ENCODE measurements at places on chromosomes 11 and 22.

DNA sequence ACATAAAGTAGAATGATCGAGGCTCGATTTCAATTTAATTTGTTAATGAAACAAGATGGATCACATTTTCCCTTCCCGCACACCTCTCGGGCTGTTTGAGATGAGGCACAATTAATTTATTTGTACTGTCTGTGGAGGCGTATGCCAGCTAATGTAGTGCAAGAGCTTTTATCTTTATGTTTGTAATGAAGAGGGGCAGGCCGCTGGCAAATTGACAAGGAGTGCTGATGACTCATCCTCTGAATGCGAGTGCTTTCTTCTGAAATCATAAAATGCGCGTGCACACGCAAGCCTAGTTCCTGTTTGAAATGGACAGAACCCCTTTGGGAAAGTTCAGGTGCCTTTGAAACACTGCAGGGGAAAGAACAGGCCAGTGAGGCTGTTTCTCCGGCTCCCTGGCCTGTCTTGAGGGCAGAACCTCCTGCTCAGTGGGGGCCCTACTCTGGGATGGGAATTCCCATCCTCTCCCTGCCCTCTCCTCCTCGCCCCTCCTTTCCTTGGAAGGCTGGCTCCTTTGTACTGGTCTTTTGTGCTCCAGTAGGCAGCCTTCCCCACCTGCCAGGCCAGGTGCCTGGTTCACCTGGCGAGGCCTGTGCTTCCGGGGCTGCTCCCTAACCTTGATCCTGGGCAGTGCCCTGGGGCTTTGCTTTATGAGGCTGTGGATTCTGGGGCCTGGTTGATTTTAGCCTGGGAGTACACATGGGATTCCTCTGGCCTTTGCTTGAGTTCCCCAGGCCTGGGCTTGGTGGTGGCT, 50.3 kb downstream of the TEAD1 start:
- peak; percentile 98 for DNase-seq

DNA sequence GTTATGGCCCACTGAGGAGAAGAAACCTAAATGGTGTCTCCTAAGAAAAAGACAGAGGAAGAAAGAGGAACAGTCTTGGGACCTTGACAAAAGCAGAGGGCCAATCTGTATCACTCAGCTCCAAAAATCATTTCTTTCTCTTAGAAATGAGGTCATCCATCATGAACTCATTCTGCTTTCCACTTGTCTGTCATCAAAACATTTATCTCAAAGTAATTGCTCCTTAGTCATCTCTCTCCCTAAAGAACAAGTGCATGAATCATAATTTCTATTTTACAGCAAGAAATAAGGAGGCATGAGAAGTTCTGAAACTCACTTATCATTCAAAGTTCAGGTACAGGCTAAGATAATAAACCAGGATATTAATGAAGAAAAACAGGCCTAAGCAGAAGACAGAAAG, 375.6 kb downstream of the KCNA4 start:
- DNase-seq = no peak

DNA sequence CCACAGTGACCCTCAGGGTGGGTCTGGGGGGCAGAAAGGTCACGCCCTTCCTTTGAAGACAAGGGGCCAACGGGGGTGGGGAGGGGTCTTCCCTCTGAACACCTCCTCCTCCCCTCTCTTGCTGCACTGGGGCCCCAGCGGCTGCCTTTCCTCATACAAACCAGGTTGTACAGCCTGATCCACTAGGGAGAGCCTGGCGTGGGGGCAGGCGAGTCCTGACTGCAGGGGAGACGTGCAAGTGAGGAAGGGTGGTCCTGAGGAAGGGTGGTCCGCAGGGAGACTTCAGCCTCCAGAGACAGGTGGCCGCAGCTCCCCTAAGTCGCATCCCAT, 43.6 kb upstream of the LINC01488 start:
- DNase-seq = no peak

- no peak for DNase-seq
Measured at GRCh38 chr11:60396382-60396781, at the start of gene MS4A14. Gene MS4A14 (plus strand): TSS chr11:60396459. CDS start chr11:60396579, 120 bp downstream.

DNA sequence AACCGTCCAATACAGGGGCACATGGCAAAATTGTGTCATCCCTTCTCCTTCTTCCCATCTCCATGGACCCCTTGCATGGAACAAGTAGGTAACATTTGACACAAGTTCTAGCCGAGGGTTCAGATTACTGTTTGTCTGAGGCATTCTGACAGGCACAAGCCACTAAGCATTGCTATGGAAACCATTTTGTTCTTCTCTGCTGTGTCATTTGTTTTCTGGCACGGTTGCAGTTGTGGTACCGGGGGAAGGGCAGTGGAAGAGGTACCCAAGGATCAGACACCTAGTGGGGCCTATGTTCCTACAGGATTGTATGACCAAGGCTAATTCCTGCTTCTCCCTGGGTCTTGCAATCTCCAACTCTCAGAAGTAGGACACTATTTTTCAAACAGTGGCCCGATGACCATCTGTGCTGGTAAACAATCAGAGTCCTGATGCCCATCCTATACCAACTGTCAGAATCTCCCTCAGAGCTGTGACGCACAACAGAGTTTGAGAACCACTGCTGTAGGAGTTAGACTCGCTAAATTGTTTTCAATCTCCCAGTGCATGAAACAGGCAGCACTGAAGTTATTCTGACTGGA, 69.3 kb downstream of the KCNC1 start:
- no peak for DNase-seq

DNA sequence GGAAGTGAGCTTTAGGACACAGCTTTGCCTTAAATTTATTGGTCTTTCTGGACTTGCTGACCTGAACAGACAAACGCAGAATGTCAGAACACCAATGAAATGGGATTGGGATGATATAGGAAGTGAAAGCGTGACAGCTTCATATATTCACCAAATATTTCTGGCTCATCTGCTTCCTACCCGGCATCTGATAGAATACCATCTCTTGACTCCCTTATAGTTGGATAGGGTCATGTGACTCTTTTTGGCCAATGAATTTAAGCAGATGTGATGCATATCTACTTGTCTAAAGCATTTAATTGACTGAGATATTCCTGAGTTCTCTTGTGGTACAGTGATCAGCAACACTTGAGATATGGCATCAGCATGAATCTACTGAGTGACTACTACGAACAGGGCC, 2.5 kb upstream of the CAPRIN1 start:
- no peak for DNase-seq

- DNase-seq = peak; percentile 29
Measured at GRCh38 chr11:61964058-61964665, 3.3 kb downstream of the FTH1 start.

DNA sequence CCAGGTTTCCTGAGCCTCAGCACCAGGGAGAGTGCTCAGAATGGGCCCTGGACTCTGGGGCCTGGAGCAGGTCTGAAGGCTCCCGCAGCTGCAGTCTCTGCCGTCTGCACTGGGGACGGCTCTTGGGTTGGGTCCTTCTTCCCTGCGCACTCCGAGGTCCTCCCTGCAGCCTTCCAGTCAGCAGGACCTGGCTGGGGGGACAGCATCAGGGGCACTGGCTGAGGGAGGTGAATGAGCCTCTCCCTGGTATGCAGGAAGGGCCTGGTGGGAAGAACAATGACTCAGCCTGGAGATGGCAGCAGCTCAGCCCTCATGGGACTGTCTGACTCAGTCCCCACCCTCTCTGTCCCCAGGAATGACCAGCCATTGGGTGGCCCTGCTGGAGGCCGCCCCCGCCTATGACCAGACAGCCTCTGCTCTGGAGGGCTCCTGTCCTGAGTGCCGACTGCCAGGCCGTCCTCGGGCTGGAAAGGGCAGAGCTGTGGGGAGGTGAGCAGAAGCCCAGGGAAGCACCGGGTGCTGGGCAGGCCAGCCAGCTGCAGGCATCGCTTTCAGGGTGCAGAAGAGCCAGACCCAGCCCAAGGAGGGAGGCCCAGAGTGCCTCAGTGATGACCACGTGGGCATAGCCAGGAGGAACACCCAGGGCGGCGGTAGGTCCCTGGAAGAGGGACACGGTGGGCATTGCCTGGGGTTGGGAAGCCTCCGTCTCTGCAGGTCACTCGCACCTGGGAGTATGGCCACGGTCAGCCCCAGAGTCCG, 455.0 kb downstream of the BRD1 start:
- DNase-seq = peak; percentile 90

DNA sequence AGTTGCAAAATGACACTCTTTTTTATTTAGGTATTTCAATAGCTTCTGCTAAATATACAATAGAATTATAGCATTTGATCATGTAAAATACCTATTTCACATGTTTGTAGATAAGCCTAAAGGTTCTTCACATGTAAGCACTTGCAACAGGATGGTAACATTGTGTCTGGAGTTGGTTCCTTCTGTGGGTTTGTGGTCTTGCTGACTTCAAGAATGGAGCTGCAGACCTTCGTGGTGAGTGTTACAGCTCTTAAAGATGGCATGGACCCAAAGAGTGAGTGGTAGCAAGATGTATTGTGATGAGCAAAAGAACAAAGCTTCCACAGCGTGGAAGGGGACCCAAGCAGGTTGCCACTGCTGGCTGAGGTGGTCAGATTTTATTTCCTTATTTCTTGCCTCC, 246.4 kb upstream of the PDGFD start:
- no peak for DNase-seq

DNA sequence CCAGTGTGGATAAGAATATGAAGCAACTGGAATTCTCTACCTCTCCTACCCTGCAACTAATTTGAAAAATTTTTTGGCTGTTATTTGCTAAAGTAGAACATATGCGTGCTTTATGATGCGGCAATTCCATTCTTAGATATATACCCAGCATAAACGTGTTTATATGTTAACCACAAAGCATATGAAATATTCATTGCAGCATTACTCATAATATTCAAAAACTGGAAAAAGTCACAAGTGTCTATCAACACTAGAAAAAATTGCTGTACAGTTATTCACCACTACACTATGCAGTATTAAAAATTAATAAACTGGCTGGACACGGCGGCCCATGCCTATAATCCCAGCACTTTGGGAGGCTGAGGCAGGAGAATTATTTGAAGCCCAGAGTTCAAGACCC, 226.4 kb downstream of the LUZP2 start:
- DNase-seq = no peak

DNA sequence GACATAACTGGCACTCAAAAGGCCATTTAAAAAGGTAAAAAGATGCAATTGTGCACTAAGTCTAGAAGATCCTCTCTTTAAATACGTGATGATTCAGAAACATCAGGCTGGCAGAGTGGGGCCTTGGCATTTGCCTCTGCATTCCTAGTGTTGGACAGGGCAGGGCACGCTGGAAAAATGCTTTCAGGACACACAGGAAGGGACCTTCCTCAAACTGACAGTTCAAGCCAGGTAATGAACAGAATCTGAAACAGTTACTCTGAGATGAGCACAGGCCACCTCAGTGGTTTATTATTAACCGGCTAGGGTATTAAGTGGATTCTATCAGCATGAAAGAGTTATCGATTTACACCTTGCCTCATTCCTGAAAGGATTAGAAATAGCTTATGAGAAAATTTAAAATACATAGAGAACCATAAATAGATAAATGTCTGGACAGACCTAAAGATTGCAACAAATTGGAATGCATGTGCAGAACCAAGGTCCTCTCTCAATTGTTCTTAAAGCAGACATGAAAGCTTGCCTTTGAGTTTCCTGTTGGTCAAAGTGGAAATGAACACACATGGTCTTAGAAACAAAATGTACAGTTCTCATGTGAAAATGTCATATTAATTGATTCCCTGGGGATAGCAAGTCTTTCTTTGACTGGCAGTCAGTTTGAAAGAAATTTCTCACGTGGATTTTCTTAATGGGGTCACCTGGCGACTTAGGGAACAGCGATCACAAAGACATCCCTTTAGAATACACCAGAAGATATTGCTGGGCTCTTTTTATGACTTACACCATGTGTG, 21.5 kb upstream of the CSNK2A3 start:
- no peak for DNase-seq

DNA sequence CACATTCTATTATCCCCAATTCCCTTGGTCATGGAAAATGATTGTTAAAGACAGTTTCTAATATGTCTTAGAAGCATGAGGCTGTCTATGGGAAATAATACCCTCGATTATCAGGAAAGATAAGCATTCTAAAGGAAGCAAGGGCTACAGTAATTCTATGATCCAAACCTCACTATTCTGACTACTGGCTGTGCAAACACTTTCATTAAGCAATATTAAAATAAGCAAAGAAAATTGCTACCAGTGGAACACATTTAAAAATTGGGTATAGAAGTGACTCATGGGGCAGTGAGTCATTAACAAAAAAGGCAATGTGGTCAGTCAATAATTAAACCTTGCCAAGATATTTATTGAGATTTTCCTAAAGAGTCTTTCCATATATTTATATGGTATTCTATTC, 1415.2 kb upstream of the TENM4 start:
- DNase-seq = peak; percentile 51

DNA sequence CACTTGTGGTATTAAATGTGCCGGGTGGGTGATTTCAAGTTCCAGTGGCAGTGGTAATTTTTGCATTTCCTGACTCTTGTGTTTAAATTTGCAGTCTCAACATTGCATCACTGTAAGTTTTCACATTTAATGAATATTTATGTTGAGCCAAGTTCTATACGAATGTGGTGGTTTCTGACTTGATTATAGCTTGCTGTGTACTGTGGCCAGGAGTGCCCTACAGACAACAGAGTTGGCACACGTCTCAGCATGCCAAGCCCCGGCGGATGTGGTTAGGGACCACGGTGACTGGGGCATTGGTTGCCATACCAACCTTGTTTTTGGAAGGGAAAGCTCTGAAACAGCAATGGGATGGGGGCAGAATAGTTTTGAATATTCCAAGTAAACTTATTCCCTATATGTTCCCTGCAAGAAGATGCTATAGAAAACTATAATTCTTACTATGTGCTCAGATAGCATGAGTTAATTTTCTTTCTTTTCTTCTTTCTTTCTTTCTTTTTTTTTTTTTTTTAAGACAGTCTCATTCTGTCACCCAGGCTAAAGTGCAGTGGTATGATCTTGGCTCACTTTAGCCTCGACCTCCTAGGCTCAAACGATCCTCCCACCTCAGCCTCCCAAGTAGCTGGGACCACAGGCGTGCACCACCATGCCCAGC, 16.0 kb downstream of the ZNRF3 start:
- peak; percentile 41 for DNase-seq

GRCh38 chr11:48148749-48149148, 67.9 kb upstream of the OR4B1 start:
- no peak for DNase-seq

GRCh38 chr11:119479685-119480275, 56.8 kb upstream of the THY1 start:
- DNase-seq = no peak

DNA sequence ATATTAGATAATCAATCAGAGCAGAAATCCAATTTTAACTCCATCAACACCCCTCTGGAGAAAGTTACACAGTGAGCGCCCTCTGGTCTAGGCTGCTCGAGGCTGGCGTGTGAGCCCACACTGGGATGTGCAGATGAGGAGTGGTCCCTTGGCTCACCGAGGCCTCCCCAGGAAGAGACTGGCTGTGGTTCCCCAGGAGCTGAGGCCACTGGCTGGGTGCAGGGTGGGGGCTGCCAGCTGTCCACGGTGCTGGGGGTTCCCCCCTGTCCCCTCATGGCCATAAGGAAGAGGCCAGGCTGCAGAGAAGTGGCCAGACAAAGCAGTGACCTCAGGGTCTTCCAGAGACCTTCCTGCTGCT, 750.7 kb downstream of the BRD1 start:
- no peak for DNase-seq

- DNase-seq = no peak
Measured at GRCh38 chr11:5368502-5369043, 15.0 kb upstream of the OR51M1 start.

- DNase-seq = peak; percentile 51
Measured at GRCh38 chr22:35601743-35602615, 15.2 kb downstream of the MB start.

- no peak for DNase-seq
Measured at GRCh38 chr11:68008381-68009337, 1.5 kb upstream of the ALDH3B1 start.
